ENCODE measurements at places on chromosomes 2 and 18.

DNA sequence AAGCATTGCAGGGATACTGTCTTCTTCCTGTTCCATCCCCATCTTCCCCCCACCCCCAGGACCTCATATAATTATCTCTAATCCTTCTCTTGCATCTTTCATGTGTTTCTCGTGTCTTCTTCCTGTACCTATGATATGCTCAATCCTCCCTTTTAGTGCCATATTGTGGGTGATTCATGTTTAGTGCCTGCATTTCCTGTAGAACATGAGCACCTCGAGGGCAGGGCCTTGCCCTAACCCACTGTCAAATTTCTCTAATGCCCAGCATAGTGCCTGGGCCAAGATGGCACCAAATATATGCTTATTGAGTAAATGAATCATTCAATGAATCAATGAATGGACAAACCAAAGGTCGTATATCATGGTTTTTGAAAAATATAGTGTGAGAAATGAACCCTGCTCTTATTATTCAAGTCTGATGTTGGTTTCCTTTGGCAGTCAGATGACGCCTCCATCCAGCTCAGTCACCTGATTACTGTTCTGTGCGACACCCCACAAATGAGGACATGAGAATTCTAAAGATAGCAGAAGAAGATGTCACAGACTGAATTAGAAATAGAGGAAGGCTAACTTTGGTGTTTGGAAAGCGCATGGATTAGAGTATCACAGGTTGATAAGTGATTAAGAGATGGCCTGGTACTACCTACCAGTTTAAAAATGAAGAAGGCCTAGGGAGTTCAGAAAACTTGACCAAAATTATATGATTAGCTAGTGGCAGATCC is 278.4 kb downstream of the PRKCE start:
- no peak for DNase-seq

GRCh38 chr18:71114550-71115210 is 825.8 kb downstream of the SOCS6 start:
- no peak for DNase-seq

DNA sequence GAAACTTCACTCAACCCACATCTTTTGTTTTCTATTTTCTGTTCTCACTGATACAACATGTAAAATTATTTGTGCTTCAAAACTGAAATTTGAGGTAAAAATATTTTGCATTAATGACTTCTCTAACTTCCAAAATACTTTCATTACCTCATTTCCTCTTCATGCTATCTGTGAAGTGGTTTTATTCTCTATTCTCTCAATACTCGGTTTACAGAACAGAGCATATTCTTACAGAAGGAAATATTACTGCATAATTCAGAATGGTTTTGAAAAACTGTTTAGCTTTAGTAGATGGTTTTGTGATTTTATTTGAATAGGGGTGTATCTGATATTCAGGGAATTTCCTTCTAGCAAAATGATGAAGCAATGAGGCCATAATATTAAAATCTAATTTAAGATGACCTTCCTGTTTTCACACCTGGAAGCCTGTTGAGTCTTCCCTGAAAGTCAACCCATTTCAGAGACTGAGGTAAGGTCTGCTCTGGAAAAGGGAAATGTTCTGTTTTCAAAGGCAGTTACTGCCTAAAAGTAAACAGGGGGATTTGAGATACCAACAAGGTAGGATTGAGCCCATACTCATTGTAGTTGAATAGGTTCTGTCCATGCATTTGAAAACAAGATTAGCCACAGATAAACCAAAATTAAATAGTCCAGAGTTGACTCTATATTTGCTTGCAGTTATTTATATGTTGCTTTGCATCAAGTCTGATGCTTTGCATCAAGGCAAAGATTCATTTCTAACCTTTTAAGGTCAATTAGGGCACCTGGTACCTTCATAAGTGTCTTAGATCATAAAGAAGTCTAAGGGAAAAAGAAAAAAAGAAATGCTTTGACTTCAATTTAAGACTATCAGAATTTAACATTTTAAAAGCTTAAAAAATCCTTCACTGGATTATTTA is 50.8 kb upstream of the PEX13 start:
- DNase-seq, result no peak

DNA sequence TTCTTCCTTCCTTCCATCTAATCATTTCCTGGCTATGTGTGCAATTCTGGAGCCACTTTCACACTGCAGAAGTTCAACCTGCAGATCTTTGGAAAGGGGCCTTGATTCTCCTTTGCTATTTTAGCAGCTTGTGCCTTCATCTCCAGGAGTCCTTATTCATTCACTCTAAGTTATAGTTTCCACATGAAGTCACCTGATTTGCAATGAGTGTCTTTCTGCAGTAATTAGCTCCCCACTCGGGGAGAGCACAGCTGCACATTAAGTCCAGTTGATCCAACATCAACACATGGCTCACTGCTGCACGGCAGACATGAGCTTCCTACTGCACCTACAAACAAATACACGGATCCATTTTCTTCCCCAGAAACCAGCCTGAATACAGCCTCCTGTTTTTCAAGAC is 323.1 kb upstream of the TNP1 start:
- DNase-seq, result no peak

- DNase-seq, result no peak
These were observed 5.6 kb upstream of the HDAC4 start for GRCh38 chr2:239406316-239406995.

DNA sequence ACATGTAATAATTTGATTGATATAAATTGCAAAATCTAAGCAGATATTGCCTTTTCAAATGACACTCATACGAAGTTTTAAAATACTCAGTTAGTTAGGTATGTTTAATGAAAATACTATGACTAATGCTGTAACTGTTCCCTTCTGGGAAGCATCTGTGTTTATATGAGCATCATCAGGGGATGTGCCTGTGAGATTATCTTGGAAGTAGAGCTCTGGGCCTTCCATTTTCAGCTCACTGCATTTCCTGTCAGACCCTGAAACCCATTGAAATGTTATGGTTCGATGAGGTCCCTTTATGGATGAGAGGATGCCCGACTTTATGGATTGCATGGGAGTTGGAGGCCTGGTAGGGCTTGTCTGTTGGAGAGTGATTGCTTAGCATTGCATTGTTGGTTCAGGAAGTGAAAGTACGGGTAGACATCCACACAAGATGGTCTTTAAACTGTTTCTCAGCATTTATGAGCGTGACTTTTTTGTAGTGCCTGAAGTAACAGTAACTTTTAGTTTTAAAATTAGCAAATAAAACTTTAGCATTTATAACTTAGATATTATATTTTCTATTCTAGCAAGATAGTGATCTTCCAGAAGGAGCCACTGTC is 28.7 kb downstream of the ELP2 start:
- no peak for DNase-seq

GRCh38 chr2:192029089-192029488 is 165.6 kb downstream of the TMEFF2 start:
- no peak for DNase-seq

DNA sequence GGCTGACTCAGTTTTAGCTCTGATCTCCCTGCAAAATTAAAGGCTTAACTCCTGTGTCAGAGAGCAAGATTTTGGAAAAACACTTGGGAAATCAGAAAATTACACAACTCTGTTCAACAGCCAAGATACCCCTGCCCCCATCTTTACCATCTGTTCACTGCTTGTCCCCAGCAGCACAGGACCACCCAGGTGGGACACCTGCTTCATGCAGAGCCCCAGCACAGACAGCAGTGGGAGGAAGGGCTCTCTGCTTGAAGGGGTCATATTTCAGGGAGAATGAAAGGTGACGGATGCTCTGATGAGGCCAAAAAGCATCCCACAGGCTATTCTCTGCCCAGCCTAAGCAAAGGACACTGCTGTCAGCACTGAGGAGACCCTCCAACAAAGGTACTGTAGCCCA is 584.6 kb upstream of the KLHL29 start:
- DNase-seq, result no peak

- no peak for DNase-seq
These were observed 41.5 kb upstream of the MCFD2 start for GRCh38 chr2:46956981-46957531.

GRCh38 chr18:26568926-26569665 is 20.7 kb upstream of the KCTD1 start:
- no peak for DNase-seq

GRCh38 chr2:32962690-32963089 is 15.9 kb downstream of the LTBP1 start:
- no peak for DNase-seq

GRCh38 chr2:14816069-14817060 is 183.8 kb downstream of the LRATD1 start:
- no peak for DNase-seq

DNA sequence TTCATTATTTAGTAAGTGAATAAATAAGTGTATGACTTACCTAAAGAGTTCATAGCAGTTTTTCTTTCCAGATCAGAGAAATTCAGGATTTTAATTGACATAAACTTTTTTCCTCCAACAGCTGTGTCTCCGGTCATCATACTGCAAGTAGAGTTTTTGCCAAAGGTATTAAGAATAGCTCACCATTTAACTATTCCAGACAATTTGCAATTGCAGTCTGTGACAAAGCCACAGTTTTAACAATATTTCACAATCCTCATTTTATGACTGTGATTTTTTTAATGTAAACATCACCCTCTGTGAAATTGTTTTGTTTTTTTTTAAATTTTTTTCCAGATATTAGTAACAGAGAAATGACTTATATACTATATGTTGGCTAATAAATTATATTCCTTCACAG is 199.1 kb downstream of the TRIB2 start:
- DNase-seq, result no peak

DNA sequence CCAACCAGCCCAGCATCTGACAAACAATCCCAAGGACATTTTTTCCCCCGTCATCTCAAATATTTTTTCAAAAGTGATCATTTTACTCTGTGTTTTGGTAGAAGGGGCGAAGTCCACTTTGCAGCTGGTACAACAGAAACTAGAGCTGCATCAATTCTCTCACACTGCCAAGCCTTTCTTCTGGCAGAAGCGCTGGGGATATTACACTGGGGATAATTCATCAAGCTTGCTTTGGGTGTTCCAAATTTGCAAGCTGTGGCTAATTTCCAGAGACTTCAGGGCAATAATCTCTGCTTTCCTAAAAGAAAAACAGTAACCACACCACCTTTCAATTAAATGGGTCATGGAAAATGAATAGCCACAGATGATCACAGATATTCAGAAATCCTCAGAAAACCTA is 238.3 kb downstream of the SLC8A1 start:
- no peak for DNase-seq

DNA sequence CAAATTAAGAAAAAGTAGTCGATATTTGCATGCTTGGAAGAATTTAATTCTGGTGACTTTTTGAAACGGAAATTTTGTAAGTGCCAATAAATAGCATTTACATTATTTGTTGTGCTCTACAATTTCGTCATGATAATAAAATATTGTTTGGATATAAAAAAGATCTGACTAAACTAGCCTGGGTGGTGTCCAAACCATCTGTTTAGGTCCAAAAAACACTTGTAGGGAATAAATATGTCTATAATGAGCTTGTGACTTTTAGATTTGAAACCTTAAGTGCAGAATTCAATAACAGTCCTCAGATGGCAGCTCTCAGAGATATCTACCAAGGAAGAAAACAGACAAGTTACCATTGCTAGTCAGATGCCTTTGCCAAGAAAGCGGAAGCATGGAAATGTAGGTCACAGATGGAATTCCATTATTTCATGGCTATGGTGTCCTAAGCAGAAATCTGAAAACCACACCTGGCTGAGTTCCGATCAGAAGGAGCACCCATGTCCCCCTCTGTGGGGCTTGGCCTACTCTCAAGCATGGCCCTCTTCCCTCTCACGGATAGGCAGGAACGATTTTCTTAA is 731.1 kb downstream of the RNF144A start:
- no peak for DNase-seq

DNA sequence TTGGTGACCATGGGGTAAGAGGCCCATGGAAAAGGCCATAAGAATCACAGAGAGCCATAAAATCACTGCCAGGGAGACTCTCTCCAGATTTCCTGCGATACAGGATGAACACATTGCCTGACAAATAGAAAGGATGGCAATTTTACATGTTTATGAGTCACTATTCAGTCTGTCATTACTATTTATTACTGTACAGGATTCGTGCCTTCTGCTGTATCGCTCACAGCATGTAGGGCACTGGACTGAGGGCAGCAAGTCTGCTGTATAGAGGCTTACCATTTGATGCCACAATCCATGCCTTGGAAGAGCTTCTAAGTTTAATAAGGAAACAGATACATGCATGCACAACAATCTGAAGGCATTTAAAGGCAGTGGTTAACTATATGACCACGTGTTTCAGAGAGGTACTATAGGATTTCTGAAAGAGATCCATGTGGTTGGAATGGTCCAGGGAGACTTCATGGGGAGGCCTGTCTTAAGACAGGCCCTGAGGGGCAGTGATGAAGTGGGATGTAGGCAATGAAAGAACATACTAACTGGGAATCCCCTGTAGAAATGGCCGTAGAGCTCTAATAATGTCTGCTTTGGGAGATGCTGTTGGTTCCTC is 702.4 kb upstream of the RAB6C start:
- DNase-seq, result no peak

DNA sequence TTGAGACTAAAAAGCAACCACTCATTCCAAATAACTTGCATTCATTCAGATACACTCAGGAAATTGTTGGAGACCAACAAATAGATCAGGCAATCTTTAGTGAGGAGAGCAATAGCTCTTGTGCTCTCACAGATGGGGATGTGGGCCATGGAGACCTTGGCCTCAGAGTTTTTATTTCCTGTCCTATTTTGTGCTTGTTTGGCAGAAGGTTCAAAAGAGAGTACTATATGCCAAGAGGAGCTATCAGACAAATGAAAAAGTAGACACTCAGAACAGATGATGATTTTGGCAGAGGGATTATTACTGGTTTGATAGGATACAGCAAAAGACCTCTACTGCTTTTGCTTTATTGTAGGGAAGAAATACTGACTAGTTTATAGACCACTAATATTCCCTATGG is 230.2 kb downstream of the KCNE4 start:
- DNase-seq, result no peak

GRCh38 chr2:98477036-98477435 is 32.4 kb downstream of the INPP4A start:
- DNase-seq, result no peak

DNA sequence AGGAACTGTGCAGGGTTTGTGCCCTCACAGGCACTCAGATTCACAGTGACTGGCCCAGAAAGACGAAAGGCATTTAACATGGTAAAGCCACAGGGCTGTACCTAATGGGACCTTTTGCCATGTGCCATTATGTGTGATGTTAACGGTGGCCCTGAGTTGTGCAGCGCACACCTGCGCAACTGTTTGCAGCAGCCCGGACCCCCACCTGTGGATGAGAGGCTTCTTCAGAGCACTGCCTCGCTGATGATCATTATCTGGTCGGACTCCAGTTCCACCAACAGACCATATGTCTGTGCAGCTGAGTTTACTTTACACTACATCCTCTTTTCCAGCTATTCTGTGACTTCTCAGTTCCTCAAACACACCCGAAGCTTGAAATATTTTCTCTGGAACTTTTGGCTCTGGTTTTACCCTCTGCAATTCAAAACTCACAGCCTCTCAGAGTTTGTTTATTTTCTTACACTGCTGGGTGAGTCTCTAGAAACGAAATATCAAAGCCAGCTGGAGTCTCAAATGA is 35.6 kb upstream of the UBE2F start:
- DNase-seq, result no peak
